ENCODE measurements at places on chromosomes 1 and 21.

DNA sequence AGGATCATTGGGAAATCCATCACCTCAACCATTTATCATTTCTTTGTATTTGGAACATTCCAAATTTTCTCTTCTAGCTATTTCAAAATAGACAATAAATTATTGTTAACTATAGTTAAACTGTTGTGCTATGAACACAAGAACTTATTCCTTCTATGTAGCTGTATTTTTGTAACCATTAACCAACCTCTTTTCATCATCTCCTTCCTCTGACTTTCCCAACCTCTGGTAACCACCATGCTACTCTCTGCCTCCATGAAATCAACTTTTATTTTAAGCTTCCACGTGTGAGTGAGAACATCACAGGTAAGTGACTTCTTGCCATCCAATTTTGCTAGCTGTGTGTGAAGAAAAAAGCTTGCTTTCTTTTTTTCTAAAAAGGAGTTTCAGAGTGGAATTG is 418 bp downstream of the IFI44L start:
- no peak for DNase-seq

GRCh38 chr1:179820226-179820970 is 57.2 kb downstream of the TOR1AIP2 start:
- DNase-seq = no peak

- DNase-seq = no peak
These were observed 41.2 kb downstream of the OMA1 start for GRCh38 chr1:58505286-58505685.

GRCh38 chr1:93722081-93723031 is 40.7 kb upstream of the BCAR3 start:
- DNase-seq = no peak

DNA sequence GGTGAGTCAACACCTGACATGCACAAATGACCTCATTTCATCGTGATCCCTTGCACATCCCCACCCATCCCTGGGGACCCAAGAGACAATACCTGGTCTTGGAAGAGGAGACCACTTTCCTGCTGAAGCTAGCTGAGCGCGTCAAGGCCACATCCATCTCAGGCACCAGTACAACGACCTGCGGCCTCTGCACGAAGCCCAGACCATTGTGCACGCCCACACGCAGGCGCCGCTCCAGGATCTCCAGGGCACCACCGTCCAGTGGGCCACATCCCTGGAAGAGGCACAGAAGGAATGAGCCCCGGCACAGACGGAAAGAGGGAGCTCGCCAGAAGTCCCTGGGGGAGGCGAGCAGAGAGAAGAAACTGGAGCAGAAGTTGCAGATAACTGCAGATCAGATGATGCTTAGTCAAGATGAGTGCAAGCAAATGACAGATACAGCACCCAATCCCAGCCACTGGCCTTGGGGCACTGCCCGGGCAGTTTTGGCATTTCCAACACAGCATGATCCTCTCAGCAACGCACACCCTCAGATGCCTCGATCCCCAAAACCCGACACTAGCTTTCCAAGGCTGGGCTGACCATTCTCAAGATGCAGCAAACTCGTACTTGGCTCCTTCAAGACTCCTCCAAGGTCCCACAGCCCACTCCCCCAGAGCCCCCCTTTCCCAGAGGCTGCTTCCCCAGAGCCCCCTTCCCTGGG is 44.1 kb downstream of the NPHP4 start:
- no peak for DNase-seq

Measured in hypothalamus (tissue), 51 donors.